ENCODE measurements at places on chromosomes 7 and 10. TPM values are rescaled to one million over a fixed set of nuclear protein-coding genes. Genes with fewer than 3 reads are reported as not detected.

RNF32 gene
- polyA plus RNA-seq = not detected

CCL26 gene
- not detected for polyA plus RNA-seq

CTAGE8 gene
- not detected for polyA plus RNA-seq

GTPBP10 gene
- 5.3 TPM for polyA plus RNA-seq

C10orf143 gene
- 6.9 TPM for polyA plus RNA-seq

GRCh38 chr10:124674768-124675222, 69.4 kb downstream of the FAM53B start:
- no peaks in the 10 kb centered on the region for H3K27me3 ChIP-seq
- no peak overlapping the region for H3K4me3 ChIP-seq
- H3K4me1 ChIP-seq = no peaks in the 10 kb centered on the region
- H3K36me3 ChIP-seq = no peaks in the 10 kb centered on the region
- DNase-seq = no peak

GRCh38 chr7:117489016-117489415, 9.2 kb downstream of the CFTR start:
- H3K4me1 ChIP-seq = no peaks in the 10 kb centered on the region
- no peaks in the 10 kb centered on the region for H3K27me3 ChIP-seq
- no peak for DNase-seq
- no peak overlapping the region for H3K4me3 ChIP-seq

DNA sequence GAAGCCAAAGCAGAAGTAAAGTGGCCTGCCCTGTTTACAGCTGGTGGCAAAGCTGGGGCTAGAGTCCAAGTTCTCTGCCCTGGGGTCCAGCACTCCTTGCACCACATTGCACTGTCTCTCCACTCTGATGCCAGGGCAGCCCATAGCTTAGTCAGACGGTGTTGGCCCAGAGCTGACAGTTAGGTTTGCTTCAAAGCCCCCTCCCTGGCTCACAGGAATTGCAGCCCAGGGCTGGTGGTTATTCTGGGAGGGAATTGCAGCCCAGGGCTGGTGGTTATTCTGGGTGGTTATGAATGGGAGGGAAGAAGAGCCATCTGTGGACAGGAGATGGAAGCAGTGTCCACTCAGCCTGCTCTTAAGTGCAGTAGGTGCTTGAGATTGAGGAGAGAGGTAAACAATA, 88.9 kb downstream of the SCRN1 start:
- H3K27me3 ChIP-seq = no peaks in the 10 kb centered on the region
- H3K4me1 ChIP-seq = no peaks in the 10 kb centered on the region
- H3K36me3 ChIP-seq = no peaks in the 10 kb centered on the region
- DNase-seq = no peak
- H3K4me3 ChIP-seq = no peak overlapping the region

DNA sequence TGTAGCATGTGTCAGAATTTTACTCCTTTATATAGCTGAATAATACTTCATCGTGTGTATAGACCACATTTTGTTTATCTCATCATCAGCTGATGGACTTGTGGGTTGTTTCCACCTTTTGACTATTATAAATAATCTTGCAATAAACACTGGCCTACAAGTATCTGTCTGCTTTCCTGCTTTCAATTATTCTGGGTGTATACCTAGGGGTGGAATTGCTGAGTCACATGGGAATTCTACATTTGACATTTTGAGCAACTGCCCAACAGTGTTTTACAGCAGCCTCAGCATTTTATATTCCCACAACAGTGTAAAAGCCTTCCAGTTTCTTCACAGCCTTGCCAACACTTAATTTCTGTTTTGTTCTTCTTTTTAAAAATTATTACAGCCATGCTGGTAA, 200.3 kb upstream of the PRSS1 start:
- H3K27ac ChIP-seq = no peak overlapping the region
- H3K27me3 ChIP-seq = no peaks in the 10 kb centered on the region
- H3K4me1 ChIP-seq = no peaks in the 10 kb centered on the region
- no peak for DNase-seq
- no peak overlapping the region for H3K4me3 ChIP-seq

GRCh38 chr7:111029574-111030251, 61.2 kb upstream of the LRRN3 start:
- H3K27me3 ChIP-seq = no peaks in the 10 kb centered on the region
- no peaks in the 10 kb centered on the region for H3K36me3 ChIP-seq
- no peak for DNase-seq
- H3K4me1 ChIP-seq = peaks cover 2% of the 10 kb centered on the region
- H3K4me3 ChIP-seq = no peak overlapping the region

DNA sequence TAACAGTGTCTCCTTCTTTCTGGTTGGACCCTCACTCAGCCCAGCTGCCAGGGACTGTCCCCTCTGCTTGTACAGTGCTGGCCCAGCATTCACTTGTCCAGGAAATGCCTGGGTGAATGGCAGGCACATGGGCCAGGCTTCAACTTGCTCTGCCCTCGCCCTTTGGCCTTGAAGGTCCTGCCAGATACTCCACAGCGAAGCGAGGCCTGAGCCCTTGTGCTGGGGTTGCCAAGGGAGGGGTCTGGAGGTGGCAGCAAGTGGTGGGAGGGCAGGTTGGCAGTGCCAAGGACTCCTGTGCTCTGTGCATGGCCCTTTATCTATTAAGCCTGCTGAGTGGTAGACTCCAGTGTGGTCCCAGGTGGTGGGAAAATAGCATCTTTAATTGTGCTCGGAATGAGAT, 75.7 kb downstream of the CDH23 start:
- no peaks in the 10 kb centered on the region for H3K27me3 ChIP-seq
- no peak for DNase-seq
- H3K36me3 ChIP-seq = no peaks in the 10 kb centered on the region
- H3K4me1 ChIP-seq = no peaks in the 10 kb centered on the region
- H3K4me3 ChIP-seq = no peak overlapping the region

DNA sequence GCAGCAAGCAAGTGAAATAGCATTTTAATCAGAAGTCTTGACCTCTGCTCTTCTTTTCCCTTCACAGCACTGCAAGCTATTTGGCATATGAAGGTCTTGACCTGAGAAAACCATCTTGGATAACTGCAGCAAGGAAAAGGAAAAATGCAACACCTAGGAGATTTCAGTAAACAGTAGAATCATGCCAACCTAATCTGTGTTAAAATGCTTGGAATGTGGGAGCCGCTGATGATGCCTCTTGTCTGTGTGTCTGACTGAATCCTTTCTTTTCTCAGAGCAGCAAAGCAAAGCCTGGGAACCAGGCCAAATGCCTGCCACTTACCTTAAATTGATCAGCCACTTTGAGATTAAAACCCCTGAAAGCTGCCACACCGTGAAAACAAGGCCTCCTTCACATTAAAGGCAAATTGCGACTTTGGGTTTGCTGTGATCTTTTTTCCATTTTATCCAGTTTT, 80.4 kb upstream of the CDK6 start:
- no peak overlapping the region for H3K27ac ChIP-seq
- no peaks in the 10 kb centered on the region for H3K36me3 ChIP-seq
- H3K4me1 ChIP-seq = no peaks in the 10 kb centered on the region
- DNase-seq = no peak

DNA sequence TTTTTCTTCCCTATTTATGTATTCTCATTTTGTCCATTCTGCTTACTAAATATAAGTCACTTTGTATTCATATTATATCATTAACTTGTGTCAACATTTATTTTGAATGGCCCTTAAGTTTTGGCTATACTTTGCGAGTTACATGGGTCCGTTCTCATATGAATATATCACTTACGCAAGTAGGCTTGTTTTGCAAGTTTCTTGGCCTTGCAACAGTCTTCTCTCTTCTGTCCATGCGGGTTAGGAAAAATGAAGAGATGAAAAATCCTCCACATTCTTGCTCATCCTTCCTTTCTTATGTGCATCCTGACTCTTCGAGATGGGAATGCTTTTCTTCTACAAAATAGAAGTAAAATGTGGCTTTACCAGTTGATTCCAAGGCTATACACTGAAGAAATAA, 82.8 kb downstream of the GPR158 start:
- no peaks in the 10 kb centered on the region for H3K27me3 ChIP-seq
- H3K4me3 ChIP-seq = no peak overlapping the region
- no peak overlapping the region for H3K27ac ChIP-seq
- H3K4me1 ChIP-seq = no peaks in the 10 kb centered on the region

GRCh38 chr7:72435925-72436480, 23.9 kb upstream of the CALN1 start:
- no peak for DNase-seq
- H3K27ac ChIP-seq = no peak overlapping the region
- H3K36me3 ChIP-seq = no peaks in the 10 kb centered on the region
- no peaks in the 10 kb centered on the region for H3K4me1 ChIP-seq
- H3K4me3 ChIP-seq = no peak overlapping the region
- H3K27me3 ChIP-seq = no peaks in the 10 kb centered on the region
